Activated T-cell treated with anti-CD3 and anti-CD28 coated beads, Interleukin-2, amount 50 U/mL, for 1 hour (primary cell): ENCODE measurements at places on chromosomes 11 and 22.

GRCh38 chr22:45907378-45907777, 69.6 kb downstream of the WNT7B start:
- DNase-seq, result no peak

DNA sequence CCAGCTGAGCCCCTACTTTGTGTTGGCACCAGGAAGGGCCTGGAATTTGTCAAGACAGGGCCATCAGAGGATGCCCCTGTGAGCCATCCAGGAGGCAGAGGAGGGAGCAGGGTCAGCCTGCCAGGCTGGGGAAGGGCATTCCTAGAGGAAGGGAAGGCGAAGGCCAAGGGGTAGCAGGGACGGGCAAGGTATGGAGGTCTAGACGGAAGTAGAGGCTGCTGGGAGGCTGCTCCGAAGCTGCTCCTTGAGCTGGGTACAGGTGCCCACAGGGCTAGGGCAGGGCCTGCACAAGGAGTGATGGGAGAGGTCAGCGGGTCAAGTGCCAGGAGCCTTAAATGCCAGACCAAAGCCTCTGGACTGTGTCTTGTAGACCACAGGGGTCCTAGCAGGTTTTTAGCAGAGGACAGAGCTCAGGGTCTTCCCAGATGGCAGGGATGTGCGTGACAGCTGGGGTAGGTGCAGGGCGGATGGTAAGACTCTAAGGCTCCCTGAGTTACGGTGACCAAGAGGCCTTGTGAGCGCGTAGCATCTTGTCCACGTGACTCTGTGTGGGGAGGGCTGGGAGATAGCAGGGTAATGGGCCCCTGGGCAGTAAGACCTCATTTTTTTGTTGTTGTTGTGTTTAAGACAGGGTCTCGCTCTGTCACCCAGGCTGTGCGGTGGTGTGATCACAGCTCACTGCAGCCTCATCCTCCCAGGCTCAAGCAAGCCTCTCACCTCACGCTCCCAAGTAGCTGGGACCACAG, 31.7 kb upstream of the CSNK1E start:
- DNase-seq, result no peak

DNA sequence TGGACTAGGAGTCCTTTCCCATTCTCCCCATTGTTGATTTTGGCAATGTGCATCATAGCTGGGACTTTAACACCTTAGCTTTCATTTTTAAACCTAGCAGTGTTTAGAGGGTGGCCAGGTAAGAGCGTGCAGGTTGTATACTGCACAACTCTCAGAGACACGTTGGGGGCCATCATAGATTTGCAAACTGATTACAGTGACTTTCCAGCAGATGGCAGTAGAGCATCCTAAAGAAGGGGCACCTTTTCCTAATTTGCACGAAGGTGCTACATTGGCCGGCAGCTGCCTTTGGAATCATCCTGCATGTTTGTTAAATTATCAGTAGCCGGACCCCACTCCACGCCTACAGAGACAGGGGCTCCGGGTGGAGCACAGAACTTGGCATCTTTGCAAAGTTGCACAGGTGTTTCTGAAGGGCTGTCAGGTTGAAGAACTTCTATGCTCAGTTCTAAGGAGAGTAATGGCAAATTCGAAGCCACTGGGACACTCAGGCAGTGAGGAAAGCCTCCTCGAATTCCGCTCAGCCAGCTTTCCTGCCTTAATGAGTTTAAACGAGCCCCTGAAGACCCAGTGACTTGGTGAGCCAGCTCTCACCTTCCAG, 7.7 kb downstream of the LHFPL7 start:
- no peak for DNase-seq

DNA sequence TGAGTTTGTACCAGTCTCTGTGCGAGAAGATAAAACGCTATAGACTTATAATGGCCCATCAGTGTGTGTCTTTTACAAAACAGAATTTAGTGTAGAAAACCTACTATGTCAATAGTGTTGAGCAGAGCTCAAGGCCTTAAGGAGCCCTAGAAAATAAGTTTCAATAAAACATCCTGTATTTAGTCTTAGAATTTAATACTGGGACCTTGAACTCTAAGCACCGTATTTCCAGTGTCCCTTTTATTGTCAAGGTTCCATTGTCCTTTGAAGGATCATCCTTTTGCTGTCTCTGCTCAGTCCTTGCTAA, 16.6 kb downstream of the CDC45 start:
- no peak for DNase-seq

- DNase-seq, result no peak
These were observed 5.5 kb upstream of the TCF20 start for GRCh38 chr22:42275970-42276369.

DNA sequence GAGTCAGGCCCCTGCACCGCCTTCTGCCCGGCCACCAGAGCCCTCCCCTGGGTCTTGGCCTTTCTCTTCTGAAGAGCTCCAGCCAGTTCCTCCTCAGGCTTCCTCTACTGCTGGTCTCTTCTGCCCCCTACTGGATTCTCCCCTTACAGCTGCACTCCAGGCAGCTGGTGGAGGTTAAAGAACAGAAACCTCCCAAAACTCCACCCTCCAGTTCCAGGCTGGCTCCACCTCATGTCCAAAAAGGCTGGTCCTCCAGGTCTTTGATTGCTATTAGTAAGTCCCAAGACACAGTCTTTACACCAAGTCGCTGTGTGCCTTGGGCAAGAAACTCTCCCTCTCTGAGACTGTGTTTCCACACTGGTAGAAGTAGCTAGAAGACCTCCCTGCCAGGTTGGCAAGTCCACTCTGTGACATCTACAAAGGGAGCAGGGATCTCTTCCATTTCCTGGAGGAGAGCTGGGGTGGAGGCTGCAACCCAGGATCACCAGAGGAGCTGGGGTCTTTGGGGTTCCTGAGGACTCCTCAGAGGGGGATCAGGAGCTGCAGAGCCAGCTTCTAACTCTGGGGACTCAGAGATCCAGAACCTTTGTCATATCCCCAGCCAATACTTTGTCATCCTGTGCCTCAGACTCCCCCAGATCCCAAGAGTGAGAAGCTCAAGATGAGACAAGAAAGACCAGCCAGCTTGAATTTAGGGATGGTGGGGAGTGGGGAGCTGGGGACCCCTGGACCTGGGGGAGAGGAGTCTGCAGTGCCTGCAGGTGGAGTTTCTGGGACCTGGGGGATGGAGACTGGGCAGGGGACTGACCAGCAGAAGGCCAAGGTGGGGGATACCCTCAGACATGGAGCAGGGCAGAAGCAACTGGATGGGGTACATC, 3.4 kb upstream of the IGLL5 start:
- peak; percentile 62 for DNase-seq

DNA sequence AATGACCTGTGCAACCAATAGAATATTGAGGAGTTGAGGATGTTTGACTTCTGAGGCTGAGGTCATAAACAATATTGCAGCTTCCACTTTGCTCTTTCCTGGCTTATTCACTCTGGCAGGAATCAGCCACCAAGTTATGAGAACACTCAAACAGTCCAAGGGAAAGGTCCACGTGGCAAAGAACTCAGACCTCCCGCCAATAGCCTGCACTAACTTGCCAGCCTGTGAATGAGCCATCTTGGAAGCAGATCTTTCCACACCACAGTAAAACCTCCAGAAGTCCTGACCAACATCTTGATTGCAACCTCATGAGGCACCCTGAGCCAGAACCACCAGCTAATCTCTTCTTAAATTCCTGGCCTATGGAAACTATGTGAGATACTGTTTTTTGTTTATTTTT, 22.7 kb upstream of the PICALM start:
- no peak for DNase-seq

DNA sequence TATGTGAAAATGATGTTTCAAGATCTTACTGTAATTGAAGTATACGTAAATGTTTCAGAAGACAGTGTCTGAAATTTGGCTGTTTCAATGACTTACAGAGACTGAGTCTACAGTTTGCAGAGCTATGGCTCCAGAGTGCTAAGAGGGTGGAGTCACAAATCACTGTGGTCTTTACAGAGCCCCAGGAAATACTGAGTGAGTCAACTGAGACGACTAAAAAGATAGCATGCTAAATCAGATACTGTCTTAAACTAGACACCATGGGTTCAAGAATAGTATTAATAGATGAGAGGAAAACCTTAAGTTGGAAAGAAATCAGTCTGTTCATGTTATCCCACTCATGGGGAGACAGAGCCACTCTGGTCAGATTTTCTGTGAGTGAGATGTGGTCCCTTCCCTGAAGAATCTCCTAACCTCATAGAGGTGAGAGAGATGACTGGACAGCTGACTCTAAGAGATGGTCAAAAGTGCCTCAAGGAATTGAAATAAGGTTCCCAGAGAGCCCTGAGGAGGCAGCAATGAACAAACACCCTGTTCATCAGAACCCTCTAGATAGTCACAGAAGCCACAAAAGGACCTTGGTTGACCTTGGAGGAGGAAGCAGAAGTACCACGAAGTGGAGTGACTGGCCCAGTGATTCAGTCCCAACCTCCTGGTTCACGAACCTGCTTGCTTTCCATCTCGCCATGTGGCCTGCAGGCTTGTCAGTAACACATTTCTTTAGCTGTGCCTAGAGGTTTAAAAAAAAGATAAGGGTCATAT, 30.2 kb downstream of the C11orf91 start:
- DNase-seq, result no peak

GRCh38 chr22:35634943-35635540, 13.2 kb upstream of the APOL6 start:
- no peak for DNase-seq

DNA sequence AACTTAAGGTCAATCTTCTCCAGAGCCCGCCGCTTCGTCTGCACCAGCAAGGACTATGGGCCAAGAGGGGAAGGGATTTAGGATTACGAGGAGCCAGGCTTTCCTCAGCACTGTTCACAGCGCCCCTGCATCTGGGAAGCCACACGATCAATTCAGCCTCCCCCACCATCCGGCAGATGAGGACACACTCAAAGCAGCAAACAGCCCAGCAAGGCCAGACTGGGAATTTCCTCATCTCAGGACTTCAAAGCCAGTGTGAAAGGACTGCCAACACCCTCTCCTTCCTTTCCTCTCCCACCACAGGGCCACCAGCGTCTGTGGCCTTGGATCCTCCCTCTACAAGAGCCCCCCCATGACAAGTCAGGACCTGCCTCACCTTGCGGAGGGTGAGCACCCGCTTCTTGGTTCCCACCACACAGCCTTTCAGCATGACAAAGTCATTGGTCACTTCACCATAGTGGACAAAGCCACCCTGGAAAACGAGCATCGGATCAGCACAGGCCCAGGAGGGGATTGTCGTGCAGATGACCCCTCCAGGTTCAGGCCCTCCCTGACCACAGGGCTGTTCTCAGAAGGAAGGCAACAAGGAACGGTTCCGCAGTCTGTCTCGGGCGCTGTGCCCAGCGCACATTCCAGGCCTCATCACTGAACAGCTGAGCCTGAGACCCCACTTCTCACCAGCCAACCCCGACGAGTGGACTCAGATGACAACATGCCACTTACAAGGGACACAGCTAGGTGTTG, 6.0 kb downstream of the RPL3 start:
- no peak for DNase-seq

DNA sequence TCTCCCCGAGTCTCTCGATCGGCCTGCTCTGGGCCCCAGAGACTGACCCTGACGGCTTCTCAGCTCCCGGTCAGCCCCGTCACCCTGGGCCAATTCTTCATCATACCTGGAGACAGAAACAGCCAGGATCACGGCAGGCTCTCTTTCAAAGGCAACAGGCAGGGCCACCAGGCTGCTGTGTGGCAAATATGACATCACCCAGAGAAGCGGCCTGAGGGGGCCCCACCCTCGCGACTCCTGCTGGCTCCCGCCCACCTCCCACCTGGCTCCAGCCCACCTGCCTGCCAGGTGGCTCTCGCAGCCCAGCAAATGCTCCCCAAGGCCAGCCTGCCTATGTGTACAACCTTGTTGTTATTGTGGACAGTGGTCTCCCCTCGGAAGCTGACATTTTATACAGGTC, 24.9 kb upstream of the PACSIN2 start:
- no peak for DNase-seq

DNA sequence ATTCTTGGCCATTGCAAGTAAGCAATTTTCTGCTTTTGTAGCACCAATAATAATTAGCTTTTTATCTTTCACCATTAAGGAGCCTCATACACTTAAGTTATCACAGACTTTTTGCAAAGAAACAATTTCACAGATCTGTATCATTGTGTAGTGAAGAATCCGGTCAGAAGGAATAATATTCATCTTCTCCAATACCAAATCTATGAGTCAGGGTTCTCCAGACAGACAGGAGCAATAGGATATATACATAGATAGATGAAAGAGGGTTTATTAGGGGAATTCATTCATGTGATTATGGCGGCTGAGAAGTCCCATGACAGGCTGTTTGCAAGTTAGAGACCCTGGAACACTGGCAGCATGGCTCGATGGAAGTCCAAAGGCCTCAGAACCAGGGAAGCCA, 82.9 kb upstream of the UBASH3B start:
- no peak for DNase-seq

- DNase-seq, result no peak
These were observed 164.8 kb upstream of the GRK3 start for GRCh38 chr22:25399649-25400151.

DNA sequence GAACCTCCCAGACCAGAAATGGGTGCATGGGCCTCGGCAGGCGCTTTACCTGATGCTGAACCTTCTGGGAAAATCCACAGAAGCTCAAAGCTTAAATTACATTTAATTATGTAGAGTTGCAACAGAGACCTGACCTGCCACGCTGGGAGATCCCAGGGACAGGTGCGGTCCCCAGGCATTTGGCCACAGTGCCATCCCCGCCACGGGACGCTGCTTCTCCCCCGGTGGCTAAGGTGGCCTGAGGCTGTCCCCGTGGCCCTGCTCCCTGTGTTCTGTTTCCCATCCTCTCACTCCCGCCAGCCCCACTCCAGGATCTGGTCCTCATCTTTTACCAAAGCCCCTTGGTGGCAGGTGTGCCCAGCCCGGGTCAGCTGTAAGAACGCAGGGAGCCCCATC, 39.6 kb downstream of the GRAMD4 start:
- DNase-seq, result no peak

DNA sequence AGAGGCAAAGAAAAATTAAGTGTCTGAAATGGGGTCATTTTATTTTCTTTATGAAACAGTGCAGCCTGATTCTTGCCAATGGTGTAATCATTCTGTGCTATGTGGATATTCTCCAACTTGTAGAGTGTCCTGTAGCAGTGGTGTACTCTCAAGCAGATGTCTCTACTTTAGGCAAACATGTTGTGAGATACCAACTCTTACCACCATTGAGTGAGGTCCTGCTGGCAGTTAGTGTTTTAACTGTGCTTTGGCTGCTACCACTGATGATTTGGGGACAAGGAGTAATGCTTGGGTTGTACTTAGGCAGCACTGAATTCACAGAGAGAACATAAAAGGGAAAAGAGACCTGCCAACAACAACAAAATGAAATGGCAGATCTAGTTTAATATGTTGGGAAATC, 122.5 kb downstream of the APIP start:
- DNase-seq, result no peak

GRCh38 chr11:74434528-74434927, 32.8 kb downstream of the KCNE3 start:
- DNase-seq, result no peak

DNA sequence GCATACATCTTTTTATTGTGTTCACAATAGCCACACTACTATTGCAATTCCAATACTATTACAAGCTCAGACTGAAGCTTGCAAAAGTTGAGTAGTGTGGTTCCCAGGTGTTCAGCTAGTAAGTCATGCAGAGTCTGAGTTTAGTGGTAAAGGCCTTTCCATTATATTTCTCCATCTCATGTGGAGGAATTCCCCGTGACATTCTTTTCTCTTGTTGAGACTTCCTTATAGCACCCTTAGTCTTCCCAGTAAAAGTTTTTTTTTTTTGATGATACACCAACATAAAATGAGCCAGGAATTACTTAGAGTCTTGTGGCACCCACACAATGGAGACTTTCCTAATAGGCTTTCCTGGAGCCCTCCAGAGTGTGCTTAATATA, 110.8 kb downstream of the UVRAG start:
- no peak for DNase-seq
